ENCODE measurements at places on chromosomes 3 and 15.

DNA sequence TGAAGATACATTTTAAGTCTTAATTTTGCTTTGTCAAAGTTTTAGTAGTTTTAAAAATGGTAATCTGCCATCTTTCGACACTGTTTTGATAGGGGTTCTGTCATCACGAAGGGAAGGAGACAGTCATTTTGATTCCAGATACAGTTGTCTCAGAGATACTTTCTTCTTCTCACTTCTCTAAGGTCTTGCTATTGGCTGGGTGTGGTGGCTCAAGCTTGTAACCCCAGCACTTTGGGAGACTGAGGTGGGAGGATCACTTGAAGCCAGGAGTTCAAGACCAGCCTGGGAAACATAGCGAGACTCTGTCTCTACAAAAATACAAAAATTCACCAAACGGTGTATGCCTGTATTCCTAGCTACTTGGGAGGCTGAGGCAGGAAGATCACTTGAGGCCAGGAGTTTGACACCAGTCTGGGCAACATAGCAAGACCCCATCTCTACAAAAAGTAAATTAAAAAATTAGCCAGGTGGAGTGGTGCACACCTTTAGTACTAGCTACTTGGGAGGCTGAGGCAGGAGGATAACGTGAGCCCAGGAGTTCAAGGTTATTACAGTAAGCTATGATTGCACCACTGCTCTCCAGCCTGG lies 3.3 kb downstream of the RAB8B start:
- DNase-seq, result no peak

DNA sequence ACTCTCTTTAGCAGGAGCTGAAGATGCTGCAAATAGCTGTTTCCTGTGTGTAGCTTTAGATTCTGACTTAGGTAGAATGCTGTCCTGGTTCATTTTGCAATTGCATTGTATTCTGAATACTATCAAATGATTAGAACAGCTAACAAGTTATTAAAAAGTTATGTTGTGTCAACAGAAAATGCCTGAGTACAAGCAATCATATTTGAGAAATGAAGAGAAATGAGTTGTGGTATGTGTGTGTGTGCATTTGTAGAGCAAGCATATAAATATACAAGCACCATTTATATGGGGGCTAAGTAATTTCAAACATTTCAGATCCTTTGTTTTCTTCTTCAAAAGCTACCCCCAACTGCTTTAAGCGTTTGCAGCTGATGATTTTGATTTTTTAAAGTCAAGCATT lies 7.8 kb downstream of the ZIC1 start:
- no peak for DNase-seq

DNA sequence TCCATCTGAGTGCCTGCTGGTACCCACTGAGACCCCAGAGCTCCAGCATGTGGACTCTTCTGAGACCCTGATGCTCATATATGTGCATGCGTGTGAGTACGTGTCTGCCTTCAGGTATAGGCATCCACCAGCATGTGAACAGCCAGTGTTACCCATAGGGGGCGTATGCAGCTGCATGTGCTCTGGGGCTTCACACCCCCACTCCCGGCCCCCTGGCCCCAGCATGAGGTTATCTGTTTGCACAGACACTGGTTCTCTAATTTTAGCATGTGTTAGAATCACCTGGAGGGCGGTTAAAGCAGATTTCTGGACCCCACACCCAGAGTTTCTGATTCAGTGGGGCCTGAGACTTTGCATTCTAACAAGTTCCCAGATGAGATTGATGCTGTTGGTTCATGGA lies 824 bp upstream of the CILP start:
- DNase-seq, result peak; percentile 89

DNA sequence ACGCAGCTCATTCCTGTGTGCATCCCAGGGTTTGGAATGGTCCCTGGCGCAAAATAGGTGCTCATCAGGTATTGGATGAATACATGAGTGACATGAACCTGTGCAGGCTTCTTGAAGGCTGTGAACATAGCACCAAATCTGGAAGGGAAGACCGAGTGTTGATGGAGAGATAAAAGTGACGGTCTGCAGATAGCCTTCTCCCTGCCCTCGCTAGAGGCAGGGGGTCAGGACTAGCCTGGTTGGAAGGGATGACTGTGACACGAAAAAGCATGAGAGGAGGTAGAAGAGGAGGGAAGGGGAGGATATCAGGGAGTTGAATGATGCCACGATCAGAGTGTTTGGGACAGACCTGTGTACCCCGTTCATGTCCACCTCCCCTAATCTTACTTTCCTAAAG lies 267.1 kb downstream of the XXYLT1 start:
- DNase-seq, result no peak

DNA sequence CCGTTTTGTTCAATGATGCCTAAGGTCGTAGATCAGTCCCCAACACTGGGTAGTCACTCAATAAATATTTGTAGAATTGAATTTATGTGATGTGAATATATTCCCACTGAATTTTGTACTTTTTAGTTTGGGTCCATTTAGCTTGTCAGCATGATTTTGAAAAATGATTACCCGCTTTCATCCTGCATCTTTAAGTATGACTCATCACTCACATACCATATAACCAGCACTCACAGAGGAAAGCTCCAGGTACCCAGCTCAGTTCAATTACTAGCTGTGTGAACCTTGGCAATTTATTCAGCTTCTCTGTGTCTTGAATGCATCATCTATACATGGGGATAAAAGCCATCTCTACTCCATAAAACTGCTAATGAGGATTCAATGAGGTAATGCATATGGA lies 2.2 kb upstream of the MLF1 start:
- no peak for DNase-seq

- DNase-seq, result no peak
These were observed 27.4 kb downstream of the TARS3 start for GRCh38 chr15:101696829-101697228.

GRCh38 chr3:8845641-8846040 lies 76.2 kb upstream of the OXTR start:
- DNase-seq, result no peak

GRCh38 chr3:110799271-110799670 lies 272.3 kb upstream of the NECTIN3 start:
- DNase-seq, result no peak

- no peak for DNase-seq
These were observed 17.0 kb downstream of the RGMA start for GRCh38 chr15:93072011-93072410.

- DNase-seq, result no peak
These were observed 11.4 kb upstream of the C3orf20 start for GRCh38 chr3:14663396-14664135.

- DNase-seq, result no peak
These were observed 57.6 kb upstream of the BCL6 start for GRCh38 chr3:187802928-187803259.

DNA sequence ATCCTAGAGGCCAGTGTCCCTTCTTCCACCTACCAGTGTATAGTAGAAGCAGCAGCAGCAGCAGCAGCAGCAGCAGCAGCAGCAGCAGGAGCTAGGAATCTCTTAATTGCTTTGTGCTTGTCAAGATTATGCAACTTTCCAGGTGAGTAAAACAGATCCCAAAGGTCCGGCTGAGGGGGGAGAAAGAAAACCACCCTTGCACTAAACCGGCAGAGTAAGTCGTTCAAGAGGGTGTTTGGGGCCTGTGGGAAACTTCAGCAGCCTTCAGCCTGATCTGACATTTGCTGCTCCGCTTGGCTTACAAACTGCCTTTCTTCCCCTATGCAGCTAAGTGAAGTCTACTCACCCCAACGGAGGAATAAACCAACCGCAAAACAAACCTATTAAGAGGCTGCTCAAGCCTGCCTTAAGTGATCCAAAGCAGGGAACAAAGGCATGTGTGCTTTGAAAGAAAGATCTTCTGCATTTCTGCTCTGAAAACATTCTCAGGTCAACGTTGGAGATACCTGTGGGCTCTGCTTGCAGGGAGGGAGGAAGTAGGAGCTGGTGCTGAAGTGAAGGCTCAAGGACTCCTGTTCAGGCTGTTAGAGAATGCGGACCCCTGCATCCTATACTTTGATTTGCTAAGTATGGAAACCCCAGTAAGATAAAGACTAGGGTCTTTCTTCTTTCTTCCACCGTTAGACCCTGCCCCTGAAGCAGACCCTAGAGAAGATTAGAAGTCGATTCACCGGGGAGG lies 35.7 kb upstream of the DLG1 start:
- DNase-seq, result no peak

DNA sequence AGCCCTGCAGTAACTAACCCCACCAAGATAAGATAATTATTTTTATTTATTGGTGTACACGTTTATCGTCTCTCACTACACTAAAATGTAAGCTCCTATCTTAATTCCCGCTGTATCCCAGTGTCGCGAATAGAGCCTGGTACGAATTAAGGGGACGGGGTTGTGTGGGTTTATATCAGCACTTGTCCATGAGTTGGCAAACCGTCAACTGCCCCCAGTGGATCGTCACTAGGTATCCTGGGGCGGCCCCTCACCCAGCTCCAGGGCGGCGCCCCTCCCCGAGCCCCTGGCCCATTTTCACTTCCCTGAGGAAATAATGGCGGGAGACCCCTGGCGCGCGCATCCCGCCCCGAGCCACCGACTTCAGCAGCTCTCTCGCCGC lies 465 bp downstream of the RUVBL1 start:
- no peak for DNase-seq

DNA sequence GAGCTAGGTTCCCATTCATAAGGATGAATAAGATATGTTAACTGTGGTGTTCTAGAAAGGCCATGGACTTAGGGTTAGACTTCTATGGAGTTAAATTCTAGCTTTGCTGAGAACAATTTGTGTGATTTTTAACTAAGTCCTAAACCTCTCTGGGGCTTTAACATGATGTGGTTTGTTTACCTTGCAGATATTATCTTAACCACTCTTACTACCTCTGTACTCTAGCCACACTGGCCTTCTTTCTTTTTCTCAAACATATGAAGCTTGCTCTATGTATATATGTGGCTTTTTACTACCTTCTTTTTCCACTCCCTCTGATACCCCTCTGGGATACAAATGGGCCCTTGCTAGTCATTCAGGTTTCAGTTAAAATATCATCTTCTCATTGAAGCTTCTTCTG lies 108.4 kb downstream of the ZNF609 start:
- no peak for DNase-seq

- no peak for DNase-seq
These were observed 3.6 kb downstream of the PXK start for GRCh38 chr3:58336135-58336882.

DNA sequence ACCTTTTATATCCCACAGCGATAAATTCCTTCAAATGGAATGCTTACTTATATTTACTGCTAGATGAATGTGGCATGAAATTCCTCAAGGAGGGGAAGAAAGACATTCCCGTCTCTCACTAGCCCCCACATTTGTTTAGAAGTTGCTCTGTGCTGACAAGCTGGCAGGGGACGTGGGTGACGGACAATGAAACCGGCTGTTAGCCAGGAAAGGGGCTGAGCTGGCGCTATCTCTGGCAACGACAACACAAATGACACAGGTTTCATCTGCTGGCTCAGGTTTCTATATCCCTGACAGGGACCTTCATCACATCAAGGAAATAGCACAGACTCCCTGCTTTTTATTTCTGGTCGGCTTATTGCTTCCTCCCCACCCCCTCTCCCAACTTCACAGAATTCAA lies 15.8 kb downstream of the RUVBL1 start:
- DNase-seq, result no peak

DNA sequence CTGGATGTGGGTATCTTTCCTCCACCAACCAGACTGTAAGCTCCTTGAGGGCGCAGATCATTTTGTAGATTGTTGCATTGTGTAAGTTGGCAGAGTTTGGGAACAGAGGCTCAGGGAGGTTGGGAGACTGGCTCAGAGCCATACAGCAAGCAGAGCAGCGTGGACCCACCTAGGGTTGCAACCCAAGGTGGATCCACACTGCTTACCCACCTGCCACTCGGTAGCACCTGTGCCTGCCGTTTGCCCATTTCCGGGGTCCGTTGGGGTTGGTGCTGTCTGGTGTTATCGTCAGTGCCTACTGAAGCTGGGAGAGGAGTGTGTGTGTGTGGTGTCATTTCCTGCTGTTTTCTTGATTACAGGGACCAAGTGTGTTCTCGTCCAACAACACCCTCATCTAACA lies 19.0 kb downstream of the SMAD6 start:
- DNase-seq, result no peak

DNA sequence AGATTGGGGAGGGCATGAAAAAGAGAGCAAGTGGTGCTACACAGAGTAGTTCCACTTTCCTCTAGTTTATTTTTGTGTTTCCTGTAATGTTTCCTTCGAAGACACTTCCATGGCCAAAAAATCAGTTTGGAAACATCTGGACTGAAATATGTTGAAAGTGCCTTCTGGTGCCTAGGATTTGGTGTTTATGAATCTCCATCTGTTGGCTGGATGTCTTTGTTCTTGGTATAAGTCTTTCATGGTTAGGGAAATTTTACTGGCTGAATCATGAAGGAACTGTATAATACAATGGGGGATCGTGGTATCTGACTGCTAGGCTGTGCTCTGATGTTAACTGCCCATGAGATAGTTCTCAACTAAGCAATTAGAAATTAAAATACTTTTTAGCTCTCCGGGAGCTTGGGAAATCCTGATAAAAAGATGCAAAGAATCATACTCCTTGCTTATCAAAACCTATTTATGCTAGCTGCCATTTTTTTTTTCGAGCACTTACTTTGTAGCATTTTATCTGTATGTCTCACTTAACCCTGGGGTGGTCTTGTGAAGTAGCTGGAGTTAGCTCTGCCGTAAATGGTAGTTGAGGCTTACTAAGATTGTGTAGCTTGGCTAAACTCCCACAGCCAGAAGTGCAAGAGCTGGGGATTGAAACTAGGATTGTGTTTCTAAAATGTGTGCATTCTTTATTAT lies 21.9 kb downstream of the AKAP13 start:
- no peak for DNase-seq

- no peak for DNase-seq
These were observed 65.4 kb upstream of the P2RY1 start for GRCh38 chr3:152769523-152769922.

- DNase-seq, result peak; percentile 77
These were observed 15.1 kb downstream of the PPARG start for GRCh38 chr3:12303993-12304392.

DNA sequence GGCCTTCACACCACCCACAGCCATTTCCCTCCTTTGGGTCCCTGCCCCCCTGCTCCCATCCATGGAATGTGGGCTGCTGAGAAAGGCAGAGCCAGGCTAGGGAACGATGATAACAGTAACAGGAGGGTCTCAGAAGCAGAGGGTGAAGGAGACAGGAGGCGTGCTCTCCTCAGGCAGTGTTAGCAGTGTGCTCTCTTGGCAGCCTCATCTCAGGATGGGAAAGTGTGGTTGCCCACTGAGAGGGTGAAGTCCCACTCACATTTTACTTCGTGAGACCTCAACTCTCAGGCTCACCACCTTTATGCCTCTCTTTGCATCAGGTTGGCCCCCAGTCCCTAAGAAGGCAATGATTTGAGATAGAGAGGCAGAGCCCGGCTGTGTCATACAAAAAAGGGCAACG lies 24.5 kb downstream of the TIGIT start:
- DNase-seq, result no peak

DNA sequence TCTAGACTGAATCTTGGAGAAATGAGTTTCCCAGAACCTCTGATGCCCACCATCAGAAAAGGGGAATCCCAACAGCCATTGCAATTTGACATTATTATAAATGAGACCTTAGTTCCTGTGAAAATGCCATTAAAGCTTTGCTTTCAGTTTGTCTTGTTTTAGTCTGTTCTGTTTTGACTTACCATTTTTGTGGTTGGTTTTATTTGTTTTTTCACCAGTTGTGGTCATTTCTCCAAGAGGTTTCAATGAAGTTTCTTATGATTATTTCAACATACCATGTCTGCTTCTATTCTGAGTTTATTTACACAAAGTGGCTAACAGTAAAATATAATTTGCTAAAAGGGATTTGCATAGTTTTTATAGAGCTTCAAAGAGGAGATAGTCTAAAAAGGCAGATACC lies 175.0 kb upstream of the MCTP2 start:
- no peak for DNase-seq

Measured in Karpas-422 (cell line).